T-helper 17 cell (primary cell): ENCODE measurements at places on chromosomes 11 and 22.
A peak's percentile ranks its signal among the peaks of the same experiment; 100 is the strongest.

DNA sequence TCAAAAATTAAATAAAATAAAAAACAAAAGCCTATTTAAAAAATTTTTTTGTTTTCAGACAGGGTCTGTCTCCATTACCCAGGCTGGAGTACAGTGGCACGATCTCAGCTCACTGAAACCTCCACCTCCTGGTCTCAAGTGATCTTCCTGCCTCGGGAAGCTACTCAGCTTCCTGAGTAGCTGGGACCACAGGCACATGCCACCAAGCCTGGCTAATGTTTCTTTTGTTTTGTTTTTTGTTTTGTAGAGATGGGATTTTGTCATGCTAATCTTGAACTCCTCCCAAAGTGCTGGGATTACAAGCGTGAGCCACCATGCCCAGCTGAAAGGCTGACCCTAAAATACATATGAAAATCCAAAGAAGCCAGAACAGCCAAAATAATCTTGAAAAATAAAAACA, 20.4 kb upstream of the L3MBTL2 start:
- no peak for DNase-seq

DNA sequence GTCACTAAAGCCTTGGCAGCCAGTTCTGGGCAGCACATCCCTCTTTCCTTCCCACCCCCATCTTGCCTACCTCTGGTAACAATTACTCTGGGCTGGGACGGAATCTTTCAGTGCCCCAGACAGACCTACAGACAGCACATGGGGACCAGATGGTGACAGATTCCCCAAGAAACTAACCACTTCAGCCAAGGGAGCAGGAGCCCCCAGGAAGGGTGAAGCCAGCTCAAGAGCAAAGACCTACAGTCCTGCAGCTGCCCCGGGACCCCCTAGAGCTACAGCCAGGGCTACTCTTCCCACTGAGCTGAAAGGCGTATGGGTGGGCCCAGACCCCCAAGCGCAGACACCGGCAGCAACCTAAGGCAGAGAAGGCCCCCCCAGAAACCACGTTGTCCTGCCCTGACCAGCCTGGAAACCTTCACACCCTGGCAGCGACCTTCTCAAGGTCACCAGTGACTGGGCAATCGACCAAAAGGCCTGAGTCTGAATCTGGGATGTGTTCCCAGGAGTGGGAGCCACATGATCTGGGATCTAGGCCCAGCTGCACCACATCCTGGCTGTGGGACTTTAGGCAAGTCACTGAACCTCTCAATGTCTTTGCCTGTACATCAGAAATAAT, 65.8 kb downstream of the LRRC32 start:
- no peak for DNase-seq

GRCh38 chr11:45168366-45169130, 22.1 kb downstream of the PRDM11 start:
- no peak for DNase-seq

GRCh38 chr11:45655012-45655283, 10.5 kb downstream of the CHST1 start:
- no peak for DNase-seq

GRCh38 chr11:65491163-65491465, 7.7 kb upstream of the MALAT1 start:
- no peak for DNase-seq

GRCh38 chr11:42806191-42806590, 505.6 kb upstream of the API5 start:
- no peak for DNase-seq

- DNase-seq: no peak
Measured at GRCh38 chr11:69010964-69011623, 2.0 kb downstream of the MRGPRF start.

GRCh38 chr11:61083601-61084147, 18.6 kb upstream of the CD5 start:
- no peak for DNase-seq

DNA sequence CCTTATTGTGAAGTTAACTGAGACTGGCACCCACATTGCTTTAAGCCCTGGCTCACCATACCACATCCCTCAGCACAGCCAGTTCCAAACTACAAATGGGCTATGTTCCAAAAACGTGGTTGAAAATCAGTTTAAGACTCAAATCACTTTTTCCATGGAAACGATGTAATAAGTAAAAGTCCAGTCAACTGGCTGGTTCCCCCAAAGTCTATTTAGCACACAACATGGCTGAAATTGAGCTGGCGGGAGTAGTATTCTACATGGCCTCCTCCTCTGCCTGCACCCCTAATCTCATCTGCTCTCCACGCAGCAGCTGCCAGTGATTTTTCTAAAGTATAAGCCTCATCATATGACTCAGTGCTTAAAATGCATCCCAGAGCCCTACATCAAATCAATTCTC, 40.9 kb upstream of the BIRC3 start:
- DNase-seq: no peak

DNA sequence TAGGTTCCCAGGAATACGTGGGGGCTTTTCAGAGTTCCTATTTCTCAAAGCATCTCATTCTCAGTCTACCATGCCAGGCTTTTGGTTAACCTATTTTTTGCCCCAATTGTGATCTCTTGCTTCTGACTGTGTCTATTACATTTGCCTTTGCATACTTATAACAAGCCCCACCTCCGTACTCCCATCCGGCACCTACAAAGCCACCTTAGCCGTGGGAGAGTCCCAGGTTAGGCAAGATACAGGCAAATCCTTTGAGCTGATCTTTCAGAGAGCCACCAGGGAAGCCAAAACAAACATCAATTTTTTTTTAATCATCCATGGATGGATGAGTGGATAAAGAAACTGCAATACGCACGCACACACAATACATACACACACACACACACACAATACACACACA, 18.6 kb upstream of the PANX3 start:
- no peak for DNase-seq

GRCh38 chr11:6856871-6857270, 6.0 kb upstream of the OR10A2 start:
- no peak for DNase-seq

- DNase-seq: no peak
Measured at GRCh38 chr22:30856741-30857502, 111.7 kb downstream of the MORC2 start.

DNA sequence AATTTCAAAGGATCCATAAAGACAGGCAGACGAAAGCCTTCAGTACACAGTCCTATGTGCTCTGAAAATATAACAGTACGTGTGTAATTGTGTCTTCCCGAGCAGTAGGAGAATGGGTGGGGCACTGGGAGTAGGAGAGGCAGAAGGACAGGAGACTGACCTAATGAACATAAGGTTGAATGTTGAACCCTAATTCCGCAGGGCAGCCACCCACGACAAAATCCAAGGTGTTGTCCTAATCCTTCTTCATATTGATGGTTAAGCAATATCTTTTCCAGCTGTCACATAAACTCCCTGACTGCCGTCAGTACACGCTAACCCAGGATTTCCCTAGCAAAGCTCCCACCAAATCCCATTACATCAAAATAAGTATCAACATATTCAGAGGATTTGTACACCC, 34.5 kb downstream of the SPATA19 start:
- no peak for DNase-seq

- no peak for DNase-seq
Measured at GRCh38 chr22:50310031-50310722, 2.7 kb upstream of the PLXNB2 start.

DNA sequence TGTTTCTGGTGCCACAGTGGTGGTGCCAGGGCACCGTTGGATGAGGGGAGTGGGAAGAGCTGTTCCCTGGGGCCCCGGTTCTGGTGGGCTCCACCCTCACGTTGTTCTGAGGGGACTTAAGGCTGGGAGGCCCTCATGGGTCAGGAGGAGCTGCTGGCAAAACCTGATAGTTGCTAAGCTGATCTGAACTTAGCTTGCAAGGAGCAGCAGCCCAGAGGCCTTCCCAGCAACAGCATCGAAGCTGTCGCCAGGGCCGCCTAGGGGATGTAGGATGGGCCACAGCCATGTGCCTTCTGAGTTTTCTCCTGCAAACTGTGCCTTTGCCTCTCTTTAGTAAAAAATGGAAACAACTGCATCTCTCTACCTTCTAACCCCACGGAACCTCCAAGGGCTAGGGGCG, 240.2 kb downstream of the TBC1D22A start:
- DNase-seq: no peak

DNA sequence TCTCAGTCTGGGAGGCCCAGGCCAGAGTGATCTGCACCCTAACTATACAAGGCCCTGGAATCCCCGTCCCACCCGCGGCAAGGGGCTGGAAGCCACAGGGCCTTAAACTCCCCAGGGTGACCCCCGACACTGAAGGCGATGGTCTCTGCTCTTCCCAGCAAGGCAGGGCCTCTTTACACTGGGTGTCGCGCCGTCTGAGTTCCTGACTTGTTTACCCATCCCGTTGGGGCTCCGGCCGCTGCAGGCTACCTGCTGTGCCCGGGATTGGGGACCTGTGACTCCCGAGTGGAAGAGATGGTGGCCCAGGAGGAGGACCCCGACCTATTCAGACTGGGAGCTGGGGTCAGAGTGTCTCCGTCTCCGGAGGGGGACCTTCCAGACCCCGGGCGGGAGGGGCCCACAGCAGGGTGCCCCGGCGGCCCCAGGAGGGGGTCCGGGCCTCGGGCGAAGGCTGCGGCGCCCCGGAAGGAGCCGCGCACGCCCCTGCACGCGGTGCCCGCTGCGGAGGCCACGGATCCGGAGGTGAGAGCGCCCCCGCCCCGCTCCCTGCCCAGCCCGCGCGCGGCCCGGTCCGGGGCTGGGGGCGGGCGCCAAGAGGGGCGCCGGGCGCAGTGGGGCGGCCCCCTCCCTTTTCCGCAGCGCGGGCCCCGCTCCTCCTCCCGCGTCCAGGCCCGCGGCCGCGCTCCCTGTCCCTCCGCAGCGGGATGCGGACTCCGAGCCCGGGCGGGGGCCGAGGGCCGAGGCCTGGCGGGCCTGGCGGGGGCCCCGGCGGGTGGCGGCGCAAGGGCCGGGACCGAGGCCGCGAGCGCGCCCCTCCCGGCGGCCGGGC, 560 bp upstream of the MPPED1 start:
- DNase-seq: no peak

GRCh38 chr11:78646564-78647185, 72.0 kb upstream of the NARS2 start:
- peak; percentile 33 for DNase-seq

- no peak for DNase-seq
Measured at GRCh38 chr11:130145975-130146776, 13.4 kb upstream of the ST14 start.

DNA sequence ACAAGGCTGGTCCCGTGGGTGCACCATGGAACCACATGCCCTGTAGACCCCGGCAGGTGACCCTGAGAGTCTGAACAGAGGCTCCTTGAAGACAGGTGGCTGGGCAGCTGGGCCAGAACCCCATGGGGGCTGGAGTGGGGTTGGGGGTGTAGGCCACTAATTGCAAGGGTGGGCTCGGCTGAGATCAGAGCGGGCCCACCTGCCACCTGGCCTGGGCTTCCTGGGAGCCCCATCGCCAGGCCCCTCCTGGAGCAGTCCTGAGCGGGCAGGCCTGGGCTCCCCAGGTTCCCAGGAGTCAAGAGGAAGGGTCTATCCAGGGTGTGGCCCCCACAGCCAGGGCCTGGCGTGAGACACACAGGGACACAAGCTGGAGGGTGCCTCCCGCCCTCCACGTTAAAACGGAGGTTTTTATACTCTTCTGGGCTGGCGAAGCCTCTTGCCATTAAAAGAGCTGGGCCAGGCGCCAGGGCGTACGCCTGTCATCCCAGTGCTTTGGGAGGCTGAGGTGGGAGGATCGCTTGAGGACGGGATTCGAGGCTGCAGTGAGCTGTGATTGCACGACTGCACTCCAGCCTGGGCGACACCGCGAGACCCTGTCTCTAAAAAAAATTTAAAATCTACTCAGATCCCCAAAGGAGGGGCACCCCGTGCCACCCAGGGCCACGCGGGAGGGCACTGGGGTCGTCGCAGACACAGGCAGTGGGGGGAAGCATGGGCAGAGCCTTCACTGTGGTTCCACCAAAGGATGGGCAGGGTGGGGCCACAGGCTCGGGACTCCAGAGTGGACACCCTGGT, 4.8 kb upstream of the TRABD start:
- DNase-seq: no peak

DNA sequence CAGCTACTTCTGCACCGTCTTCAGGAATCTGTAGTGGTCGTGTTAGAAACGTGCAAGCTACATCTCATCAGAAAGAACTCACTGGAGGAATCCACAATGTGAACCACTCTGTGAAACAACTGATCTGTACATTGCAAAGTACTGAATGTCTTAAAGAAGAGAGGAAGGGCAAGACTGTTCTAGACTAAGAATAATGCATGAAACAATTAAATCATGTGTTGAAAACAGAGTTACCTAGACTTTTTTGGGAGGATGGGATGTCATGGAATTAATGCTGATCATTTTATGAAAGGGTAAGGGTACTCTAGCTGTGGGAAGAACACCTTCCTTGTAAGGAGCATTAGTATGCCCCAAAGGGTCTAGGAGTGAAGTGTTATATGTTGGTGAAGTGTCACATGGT, 60.6 kb upstream of the YPEL1 start:
- DNase-seq: no peak

DNA sequence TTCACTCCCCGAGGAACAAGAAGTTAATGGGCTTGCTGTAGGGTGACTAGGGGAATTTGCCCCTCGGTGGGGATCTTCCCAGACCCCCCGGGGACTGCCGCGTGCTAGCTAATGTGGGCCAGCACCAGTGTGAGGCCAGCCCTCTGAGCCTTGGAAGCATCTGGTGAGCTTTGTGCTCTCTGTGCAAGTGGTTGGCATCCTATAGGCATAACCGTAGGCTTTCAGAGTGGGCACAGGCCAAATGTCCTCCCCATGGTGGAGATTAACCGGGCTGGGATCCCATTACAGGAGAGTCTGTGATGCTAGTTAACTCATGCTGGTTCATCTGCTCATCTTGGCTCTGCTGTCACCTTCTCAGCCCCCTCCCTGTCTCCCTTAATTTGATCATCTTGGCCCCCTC, 125.7 kb downstream of the TRIM29 start:
- no peak for DNase-seq

DNA sequence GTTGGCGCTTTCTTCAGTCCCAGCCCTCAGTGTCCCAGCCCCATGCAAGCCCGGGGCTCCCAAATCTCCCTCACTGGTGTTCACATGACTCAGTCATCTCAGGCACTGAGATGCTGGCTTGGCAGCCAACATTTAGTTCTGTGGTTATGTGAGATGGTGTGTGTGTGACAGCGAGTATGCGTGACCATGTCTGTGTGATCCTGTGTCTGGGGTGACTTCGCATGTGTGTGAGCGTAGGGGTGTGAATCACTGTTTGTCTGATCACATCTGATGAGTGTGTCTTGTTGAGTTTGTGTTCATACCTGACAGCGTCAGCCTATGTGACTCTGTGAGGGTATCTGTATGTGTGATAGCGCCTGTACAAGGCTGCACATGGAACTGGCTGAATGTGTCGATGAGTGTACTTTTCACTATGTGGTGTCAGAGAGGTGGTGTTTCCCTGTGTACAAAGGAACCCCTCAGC, 16.2 kb downstream of the CREB3L1 start:
- no peak for DNase-seq
